Cortex of kidney (tissue), 1 donor: ENCODE measurements at places on chromosomes 2 and 18.

DNA sequence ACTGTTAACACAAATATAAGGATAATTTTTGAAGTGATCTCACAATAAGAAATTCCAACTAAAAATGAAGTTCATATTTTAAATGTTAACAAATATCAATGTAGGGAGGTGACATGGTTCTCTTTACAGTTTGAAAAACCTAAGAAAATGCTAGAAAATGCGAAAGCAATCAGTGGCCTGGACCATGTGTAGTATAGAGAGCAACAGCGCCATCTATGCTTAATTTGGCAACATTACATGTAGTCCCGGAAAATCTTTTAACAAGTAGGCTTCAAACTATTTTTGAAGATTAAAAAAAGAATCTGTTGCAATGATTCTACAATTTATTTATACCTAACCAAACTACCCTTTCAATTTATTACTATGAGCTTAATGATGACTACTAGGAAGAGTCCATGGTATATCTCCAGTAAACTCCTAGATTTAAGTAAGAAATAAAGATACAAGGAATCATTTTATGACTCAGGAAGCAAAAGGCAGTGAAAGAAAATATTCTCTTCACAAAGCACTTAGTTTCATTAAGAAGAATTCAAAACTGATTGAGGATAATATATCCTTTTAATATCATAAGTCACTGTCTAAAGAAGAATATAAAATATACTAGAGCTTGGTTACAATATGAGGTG is 33.3 kb downstream of the NDUFA10 start:
- DNase-seq, result no peak

GRCh38 chr2:166614503-166614902 is 120.5 kb upstream of the SCN7A start:
- no peak for DNase-seq

DNA sequence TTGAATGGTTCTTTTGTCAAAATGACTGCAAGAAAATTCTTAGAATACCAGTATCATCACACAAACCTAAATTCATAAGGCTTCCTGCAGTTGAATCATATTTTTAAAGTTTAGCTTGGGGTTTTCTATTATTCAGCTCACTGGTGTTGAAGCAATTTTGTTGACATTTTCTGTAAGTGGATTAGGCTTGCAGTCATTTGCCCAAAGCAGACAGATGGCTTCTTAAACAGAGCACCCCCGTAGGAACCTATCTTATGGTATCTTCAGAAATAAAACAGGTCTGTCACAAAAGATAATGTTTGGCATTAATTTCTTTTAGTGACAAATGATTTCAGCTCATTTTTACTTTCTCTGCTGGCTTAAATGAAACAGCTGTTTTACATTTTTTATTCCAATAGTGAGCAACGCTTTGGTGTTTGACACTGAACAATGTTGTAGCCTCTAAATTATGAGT is 331.1 kb downstream of the PLCL1 start:
- DNase-seq, result no peak

- no peak for DNase-seq
Measured at GRCh38 chr2:188265315-188265714, 26.4 kb upstream of the GULP1 start.

DNA sequence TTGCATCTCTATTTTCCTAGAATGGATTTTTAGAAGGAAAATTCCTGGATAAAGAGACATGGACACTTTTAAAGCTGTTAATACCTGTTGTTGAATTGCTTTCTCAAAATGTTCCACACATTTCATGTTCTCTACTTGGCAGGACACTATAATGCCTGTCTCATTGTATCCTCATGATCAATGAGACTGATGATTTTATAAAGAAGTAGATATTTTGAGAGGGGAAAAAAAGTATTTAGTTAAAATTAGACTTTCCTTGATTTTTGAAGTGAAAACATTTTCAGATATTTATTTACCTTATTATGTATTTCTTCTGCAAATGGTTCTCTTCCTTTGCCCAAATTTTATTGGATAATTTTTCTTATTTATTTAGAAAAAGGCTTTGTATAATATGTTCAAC is 242.5 kb downstream of the MYCN start:
- DNase-seq, result no peak

- no peak for DNase-seq
Measured at GRCh38 chr2:237879058-237879430, 19.6 kb downstream of the RAMP1 start.

DNA sequence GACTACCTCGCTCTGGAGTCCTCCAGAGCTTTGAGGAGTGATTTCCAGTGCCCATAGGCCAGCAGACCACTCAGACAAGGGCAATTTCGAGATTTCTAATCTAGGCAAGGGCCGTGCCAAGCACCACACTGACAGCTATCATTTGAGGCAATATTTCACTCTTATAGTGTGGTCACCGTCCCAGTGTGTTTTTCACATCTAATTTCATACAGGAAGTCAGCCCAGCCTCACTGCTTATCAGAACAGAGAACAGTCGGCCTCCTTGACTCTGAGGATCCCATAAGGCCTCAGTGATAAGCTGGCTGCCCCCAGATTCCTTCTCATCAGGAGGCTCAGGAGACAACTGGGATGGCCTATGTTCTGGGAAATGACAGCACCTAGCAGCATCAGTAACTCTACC is 581 bp downstream of the CAPN14 start:
- no peak for DNase-seq

GRCh38 chr2:218360453-218360852 is 3.8 kb downstream of the CATIP start:
- DNase-seq, result no peak

GRCh38 chr18:73679941-73680712 is 467.5 kb downstream of the FBXO15 start:
- DNase-seq, result no peak

DNA sequence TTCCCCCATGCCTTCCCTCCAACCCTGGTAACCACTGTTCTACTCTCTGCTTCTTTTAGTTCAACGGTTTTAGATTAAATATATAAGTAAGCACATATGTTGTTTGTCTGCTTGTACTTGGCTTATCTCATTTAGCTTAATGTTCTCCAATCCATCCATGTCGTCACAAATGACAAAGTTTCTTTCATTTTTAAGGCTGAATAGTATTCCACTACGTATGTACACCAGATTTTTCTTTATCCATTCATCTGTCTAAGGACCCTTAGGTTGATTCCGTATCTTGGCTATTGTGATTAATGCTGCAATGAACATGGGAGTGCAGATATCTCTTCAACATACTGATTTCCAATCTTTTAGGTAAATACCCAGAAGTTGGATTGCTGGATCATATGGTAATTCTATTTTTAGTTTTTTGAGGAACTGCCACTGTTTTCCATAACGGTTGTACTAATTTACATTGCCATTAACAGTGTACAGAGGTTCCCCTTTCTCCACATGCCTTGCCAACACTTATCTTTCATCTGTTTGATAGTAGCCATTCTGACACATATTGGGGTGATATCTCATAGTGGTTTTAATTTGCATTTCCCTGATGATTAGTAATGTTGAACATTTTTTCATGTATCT is 8.1 kb downstream of the ASB3 start:
- no peak for DNase-seq

- no peak for DNase-seq
Measured at GRCh38 chr2:150008901-150009300, 421.3 kb upstream of the MMADHC start.

DNA sequence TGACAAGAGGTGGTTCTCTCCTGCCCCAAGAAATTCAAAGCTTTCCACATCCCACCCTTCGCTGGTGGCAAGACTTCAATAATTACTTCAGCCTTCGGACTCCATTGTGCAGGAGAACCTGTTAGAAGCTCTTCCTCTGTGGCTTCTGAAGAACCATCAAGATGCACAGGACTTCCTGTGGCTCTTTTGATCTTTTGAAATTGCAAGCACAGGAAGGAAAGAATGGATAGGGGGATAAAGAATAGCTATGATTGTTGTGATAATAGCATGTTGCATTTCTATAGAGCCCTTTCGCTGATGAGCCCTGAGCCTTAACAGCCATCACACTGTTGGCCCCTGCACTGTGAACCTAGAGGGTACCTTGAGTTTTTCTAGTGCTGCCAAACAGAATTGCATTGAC is 7.4 kb downstream of the EPAS1 start:
- DNase-seq, result no peak

GRCh38 chr2:209864716-209865295 is 93.2 kb downstream of the UNC80 start:
- no peak for DNase-seq

DNA sequence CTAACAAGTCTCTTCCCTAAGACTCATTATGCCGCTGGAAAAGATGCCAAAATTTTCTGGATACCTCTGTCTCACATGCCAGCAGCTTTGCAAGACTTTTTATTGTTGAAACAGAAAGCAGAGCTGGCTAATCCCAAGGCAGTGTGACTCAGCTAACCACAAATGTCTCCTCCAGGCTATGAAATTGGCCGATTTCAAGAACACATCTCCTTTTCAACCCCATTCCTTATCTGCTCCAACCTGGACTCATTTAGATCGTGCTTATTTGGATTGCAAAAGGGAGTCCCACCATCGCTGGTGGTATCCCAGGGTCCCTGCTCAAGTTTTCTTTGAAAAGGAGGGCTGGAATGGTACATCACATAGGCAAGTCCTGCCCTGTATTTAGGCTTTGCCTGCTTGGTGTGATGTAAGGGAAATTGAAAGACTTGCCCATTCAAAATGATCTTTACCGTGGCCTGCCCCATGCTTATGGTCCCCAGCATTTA is 26.3 kb downstream of the DHRS9 start:
- no peak for DNase-seq

- no peak for DNase-seq
Measured at GRCh38 chr2:233468741-233469110, 97.9 kb downstream of the USP40 start.

DNA sequence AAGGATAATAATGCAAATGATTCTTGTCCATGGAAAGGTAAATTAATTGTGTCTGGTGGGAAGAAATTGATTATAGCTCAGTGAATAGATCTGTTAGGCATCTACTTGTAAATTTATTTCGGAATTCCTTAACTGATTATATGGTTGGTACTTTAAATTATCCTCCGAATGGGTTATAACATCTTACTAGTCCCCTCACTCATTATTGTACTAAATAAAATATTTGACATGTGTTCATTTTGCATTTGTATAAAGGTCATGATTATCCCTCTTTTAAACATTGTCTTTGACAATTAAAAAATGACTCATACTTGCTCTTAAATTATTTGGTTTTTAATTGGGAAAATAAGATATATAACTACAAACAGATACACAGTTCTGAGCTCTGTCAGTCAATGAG is 47.4 kb downstream of the CAVIN2 start:
- no peak for DNase-seq

DNA sequence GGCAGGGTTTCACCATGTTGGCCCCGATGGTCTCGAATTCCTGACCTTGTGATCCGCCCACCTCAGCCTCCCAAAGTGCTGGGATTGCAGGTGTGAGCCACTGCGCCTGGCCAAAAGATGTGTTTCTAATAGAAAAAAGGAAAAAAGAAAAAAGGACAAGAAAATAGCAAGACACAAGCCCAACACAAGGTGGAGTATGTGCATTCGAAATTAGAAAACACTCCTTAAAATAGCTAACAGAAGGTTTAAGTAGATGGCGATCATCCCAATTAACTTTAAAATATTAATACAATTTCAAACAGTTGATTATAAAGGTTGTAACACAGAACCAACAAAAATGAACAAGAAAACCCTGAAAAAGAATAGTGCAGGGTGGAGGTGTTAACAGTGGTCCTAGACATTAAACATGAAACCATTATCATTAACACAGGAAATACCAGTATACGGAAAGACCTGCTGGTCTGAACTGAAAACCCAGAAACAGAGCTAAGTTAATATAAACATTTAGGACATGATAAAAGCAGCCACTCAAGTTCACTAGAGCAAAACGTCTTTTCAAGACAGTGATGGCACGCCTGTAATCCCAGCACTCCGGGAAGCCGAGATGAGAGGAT is 57.9 kb downstream of the HDLBP start:
- DNase-seq, result no peak

DNA sequence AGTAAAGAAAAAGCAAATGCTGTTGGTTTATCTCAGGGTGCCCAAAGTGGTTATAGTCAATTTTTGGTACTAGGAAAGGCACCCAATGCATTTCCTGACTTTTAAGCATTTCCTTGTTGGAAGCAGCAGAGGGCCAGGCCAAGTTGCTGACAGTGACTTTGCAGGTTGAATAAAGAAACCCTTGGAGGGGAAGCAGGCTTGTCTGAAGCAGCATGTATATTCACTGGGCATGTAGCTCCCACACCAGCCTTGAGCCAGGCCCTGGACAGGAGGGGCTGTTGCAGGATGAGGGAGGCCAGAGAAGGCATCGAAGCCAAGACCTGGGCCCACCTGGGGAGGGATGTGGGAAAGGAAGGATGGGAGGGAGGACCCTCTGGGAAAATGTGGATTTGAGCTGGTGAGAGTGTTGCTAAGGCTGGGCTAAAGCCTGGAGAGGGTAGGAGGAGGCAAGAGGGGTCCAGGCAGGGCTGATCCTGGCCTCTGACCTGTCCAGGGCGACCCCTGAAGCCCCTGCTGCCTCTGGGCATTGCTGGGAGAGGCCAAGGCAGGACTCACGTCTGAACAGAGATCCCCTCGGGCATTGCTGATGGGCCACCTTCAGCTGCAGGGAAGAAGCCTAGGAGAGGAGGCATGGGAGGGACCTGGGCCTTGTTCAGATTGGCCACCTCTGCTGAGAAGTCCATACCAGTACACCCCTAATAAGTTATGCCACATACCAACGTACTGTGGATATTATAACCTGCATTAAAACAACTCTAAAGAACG is 79.6 kb downstream of the STPG4 start:
- DNase-seq, result no peak

DNA sequence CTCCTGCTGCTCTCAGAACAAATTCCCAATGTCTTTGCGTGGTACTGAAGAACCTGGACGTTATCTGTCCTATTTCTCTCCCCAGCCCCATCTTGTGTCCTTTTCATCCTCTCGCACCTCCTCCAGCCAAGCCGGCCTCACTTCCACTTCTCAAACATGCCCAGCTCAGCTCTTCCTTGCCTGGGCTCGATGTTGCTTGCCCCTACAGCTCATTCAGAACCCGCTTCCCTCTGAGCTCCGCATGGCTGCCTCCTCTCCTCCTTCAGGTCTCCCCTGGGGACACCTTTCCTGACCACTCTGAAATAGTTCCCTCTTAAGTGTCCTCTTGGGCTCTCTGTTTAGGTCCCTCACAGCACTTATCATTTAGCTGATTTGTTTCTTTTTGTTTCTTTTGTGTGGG is 6.7 kb upstream of the SMARCAL1 start:
- DNase-seq, result no peak

GRCh38 chr18:74496508-74497323 is 553 bp downstream of the CNDP2 start:
- DNase-seq, result no peak

DNA sequence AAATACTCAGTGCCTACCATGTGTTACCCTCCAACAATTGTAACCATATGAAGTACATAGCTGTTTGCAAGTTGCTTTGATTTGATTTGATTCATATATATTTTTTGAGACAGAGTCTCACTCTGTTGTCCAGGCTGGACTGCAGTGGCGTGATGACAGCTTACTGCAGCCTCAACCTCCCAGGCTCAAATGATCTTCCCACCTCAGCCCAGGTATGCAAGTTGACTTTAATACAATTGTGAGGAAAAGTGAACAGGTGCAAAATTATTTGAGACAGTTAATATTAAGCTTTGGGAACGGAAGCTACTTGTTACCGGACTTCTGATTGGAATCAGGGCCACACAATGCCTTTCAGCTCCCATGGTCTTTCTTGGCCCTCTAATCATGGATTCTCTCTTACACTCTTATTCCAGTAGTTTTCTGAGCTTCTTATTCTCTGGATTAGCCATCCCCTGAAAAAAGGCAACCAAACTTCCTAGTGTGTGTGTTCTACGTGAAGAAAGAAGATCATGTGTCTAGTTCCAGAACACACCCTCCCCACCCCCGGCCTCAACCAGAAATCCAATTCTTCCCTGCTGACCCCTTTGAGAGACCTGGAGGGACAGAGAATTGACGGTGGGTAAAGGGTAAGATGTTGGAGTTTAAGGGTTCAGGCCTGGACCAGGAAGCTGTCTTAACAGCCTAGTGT is 1.1 kb upstream of the RPL37A start:
- DNase-seq, result no peak
